ENCODE measurements at places on chromosomes 2 and 18.

- DNase-seq, result no peak
Observed at GRCh38 chr2:145910416-145910815, 1390.5 kb upstream of the ZEB2 start.

DNA sequence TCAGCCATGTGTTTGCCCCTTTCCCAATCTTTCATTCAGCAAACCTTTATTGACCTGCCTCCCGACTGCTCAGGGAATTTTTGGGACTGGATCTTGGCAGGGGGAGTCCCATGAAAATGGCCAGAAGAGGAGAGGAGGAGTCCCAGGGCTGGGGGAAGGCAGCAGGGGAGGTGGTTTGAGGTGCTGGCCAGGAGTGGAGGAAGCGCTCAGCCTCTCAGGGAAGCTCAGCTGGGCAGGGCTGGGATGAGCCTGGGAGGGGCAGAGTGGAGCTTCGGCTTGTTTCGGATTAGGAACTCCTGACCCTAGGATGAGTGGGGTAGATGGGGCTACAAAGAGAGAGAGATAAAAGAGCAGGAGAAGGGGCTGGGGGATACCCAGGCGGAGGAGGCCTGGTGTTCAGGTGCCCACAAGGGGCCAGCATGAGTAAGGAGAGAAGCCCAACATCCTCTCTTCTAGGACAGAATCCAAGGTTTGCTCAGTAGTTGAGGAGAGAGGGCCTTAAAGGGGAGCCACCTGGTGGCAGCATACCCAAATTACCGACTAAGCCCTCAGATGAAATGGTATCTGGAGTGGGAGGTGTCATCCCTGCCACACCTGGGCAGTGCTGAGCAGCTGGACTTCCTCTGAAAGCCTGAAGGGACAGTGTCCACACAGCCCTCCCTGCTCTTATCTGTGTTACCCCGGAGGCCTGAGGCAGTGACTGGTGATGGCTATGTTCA is 91.1 kb downstream of the INHBB start:
- no peak for DNase-seq

GRCh38 chr2:159515441-159515840 is 100.9 kb downstream of the BAZ2B start:
- DNase-seq, result no peak

GRCh38 chr18:35938158-35938557 is 34.3 kb upstream of the RMP24 start:
- DNase-seq, result no peak

DNA sequence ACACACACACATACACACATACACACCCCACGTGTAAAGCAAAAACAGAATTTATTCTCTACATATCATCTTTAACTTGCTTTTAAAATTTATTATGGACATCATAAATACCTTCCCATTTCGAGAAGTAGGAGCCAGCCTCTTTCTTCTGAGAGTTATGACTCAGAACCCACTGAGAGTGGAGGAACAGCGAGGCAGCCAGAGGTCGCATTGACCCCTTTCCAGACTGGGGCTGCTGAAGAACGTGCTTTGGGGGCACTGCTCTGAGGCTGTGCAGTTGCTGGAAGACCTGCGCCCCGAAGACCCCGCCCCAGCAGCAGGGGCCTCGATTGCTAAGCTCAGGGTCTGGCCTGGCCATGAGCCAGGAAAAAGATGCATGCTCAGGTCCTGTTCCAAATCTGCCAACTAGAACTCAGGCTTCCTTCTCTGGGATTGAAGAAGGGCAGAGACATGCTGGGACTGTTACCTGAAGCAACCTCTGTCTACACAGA is 133.8 kb upstream of the TWIST2 start:
- no peak for DNase-seq

- DNase-seq, result no peak
Observed at GRCh38 chr2:219620546-219620945, 6.9 kb upstream of the SLC4A3 start.

DNA sequence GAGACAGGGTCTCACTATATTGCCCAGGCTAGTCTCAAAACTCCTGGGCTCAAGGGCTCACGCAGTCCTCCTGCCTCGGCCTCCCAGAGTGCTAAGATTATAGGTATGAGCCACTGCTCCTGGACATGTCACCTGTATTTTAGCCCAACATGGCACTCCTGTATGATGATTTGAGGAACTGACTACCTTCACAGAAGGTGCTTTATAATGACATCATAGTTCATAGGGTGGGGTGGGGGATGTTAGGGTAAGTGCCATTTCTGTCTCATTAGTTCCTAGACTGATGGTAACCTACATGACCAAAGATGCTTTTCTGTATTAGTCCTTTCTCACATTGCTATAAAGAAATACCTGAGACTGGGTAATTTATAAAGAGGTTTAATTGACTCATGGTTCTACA is 109.7 kb downstream of the MAP4K4 start:
- no peak for DNase-seq

- no peak for DNase-seq
Observed at GRCh38 chr18:7577706-7578105, 10.6 kb downstream of the PTPRM start.

DNA sequence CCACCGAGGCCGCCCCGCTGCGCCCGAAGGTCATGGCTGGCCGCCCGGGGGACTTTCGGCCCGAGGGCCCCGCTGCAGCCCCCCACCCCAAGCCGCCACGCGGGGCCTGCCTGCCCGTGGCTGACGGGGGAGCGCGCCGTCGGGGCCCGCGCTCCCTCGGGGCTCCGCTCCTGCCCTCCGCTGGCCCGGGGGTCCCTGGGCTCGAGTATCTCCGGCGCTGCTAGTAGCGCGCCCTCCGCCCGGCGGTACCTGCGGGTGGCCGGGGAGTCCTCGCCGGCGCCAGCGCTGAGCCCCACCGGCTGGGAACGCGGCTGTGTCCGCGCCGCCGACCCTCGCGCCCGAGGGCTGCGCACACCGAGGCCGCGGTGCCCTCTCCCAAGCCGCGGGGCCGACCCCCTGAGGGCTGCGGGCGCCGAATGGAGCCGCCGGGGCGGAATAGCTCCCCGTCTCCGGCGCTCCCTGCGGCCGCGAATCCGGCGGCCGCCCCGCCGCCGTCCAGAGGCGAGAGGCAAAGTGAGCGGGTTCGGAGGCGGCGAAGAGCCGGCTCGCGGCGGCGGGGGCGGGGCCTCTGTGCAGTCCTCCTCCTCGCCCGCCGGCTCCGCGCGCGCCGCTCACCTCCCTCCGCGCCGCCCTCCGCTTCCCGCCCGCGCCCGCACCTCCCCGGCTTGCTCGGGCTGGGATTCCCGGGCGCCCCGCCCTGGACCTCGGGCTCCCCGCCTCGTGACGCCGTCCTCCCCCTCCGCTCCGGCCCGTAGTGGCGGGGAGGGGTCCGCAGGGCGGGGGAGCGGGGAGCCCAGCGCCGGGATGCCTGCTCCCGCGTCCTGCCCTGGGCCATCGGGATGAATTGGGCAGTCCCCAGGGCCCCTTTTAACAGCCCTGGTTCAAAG is at the start of gene KCNG3:
Gene KCNG3, minus strand, starts transcription at position 515 of the 887 bp plus-strand sequence. Its CDS starts 481 bp downstream, at position 34.
- peak; percentile 66 for DNase-seq

DNA sequence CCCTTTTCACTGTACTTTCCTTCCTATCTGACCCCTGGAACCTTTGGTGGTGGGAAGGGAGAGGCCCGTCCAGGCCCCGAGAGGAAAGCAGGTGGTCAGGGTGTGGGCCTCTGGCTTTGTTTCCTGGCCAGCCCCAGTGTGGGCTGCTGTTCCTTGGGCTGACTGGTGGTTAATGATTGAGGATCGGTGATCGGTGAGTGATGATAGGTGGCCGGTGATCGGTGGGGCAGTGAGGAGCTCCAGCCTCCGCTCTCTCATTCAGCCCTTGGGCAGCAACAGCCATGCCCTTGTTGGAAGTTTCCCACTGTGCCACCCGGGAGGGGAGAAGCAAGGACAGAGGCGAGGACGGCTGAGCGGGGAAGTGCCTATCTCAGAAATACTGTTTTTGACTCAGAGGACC is 7.3 kb downstream of the ACKR3 start:
- no peak for DNase-seq

DNA sequence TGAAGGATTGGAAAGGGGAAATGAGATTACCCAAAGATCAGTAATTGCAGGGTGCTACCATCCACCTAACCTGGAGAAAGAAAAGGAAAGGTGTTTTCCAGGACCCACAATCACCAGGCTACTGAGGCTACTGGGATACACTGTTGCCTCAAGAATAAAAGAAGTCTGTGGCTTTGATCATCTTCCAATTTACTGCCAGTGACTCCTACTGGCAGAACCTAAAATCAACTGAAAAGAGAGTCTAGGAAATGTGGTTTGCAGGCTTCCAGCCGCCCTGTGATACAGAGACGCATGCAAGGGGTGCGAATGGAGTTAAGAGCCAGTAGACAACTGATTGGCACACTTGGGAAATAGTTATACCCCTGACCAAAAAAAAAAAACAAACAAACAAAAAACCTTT is 16.6 kb upstream of the TTL start:
- no peak for DNase-seq

- peak; percentile 75 for DNase-seq
Observed at GRCh38 chr2:113240915-113241911, 37.5 kb downstream of the PAX8 start.

GRCh38 chr2:157231476-157231875 is 26.0 kb upstream of the GALNT5 start:
- DNase-seq, result no peak

- DNase-seq, result no peak
Observed at GRCh38 chr2:217934321-217935131, 68.3 kb downstream of the TNS1 start.

- no peak for DNase-seq
Observed at GRCh38 chr2:179861416-179862067, at the start of gene ZNF385B. Gene ZNF385B (minus strand): TSS chr2:179861612.

DNA sequence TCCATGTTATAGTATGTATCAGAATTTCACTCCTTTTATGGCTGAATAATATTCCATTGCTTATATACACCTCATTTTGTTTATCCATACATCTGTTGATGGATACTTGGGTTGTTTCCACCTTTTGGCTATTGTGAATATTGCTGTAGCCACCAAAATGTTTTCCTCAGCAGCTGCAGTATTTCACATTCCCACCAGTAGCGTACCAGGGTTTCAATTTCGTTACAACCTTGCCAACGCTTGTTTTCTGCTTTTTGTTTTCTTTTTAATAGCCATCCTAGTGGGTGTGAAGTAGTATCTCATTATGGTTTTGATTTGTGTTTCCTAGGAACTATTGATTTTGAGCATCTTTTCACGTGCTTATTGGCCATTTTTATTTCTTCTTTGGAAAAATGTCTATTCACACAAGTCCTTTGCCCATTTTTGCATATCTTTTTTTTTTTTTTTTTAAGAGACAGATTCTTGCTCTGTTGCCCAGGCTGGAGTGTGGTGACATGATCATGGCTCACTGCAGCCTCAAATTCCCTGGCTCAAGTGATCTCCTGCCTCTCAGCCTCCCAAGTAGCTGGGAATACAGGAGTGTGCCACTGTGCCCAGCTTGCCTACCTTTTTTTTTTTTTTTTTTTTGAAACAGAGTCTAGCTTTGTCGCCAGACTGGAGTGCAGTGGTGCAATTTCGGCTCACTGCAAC is 14.2 kb downstream of the UBXN2A start:
- DNase-seq, result no peak

DNA sequence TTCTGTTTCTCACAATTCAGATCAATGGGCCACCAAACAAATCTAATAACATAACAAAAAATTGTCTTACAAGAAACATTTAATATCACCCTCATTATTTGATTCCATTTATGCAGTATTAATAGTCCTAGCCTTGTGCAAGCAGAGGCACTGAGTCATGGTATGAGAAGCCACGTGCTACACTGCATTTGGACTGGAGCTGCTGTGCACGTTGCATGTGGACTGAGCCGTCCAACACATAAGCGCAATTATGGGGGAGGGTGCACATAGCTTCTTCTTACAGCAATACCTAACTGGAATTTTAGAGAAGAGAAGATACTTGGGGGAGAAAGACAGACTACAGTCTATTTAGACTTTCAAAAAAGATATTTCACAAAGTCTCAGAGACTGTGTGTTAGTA is 329.6 kb upstream of the ID2 start:
- no peak for DNase-seq

- DNase-seq, result no peak
Observed at GRCh38 chr2:74278176-74278575, 65.0 kb downstream of the SLC4A5 start.

Data from T-helper 2 cell treated with Interferon-gamma antibody and Interleukin-4, amounts not matched to agents 5 μg/mL and 100 μg/mL, for 36 hours (primary cell).